ENCODE measurements at places on chromosomes 16 and 17.

DNA sequence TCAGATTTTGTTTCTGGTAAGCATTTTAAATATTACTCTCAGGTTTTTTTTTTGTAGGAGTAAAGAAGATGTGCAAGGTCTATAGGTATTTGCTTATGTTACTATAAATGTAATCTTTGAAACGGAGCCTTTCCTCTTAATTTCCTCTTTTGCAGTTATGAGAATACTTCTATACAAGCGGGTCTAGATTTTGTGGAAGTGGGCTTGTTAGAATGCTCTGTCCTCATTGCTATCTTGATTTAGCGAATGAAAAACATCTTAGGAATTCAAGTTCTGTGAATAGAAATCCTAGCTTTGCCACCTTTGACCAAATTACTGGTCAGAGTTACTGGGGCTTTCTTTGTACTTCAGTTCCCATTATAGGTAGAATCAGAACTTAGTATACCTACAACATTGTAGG, 80.3 kb downstream of the EFCAB13 start:
- DNase-seq, result no peak

- DNase-seq, result no peak
These were observed 26.0 kb downstream of the KCNJ16 start for GRCh38 chr17:70100983-70101382.

- DNase-seq, result no peak
These were observed 39.7 kb upstream of the MEAK7 start for GRCh38 chr16:84544031-84544773.

GRCh38 chr16:81637336-81638235, 141.5 kb upstream of the PLCG2 start:
- no peak for DNase-seq

DNA sequence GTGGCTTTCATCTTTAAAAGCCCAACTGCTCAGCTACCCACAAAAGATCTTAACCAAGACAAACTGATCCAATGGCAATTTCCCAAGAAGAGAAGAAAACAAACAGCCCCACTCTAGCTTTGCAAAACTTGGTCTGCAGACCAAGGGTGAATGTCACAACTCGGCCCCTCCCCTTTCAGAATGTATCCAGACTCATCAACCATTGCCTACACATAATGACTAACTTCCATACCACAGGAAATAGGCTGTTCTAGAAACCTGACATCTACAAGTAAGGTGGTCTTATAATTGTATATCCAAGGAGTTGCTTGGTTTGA, 16.0 kb downstream of the DCUN1D3 start:
- no peak for DNase-seq

DNA sequence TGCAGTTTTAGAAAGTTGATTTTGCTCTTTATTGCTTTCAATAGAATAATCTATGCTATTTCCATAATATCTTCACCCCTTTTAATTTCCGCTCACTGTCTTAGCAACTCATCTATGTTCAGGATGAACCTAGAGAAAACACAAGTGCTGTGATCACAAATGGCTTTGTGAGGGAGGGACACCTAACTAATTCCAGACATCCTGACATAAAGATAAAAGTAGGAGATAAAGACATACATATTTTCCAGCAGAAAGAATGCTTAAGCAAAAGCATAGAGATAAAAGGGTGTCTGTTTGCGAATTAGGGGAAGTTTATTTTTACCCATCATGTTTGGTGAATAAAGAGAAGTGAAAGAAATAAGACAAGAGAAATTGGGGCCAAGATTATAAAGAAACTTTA, 254.2 kb downstream of the KCNJ2 start:
- DNase-seq, result no peak

GRCh38 chr17:73803964-73804435, 159.8 kb upstream of the SDK2 start:
- no peak for DNase-seq

GRCh38 chr16:5056352-5056751, 9.4 kb downstream of the C16orf89 start:
- DNase-seq, result no peak

DNA sequence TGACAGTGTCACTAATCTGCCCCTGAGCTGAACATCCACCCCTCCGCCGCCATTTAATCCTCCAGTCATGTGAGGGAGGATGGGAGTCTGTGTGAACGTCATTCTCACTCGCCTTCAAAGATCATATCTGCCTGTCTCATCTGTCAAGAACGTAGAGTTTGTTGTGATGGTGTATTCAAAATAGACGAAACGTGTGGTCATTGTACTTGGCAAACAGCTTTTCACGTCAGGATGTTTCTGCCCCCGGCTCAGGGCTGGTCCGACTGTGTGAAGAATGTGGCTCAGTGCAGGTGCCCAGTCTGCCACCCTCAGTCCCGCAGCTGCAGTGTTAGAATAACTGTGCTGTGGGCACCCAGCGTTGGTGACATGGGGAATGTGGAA, 148.0 kb downstream of the KCNJ12 start:
- no peak for DNase-seq

DNA sequence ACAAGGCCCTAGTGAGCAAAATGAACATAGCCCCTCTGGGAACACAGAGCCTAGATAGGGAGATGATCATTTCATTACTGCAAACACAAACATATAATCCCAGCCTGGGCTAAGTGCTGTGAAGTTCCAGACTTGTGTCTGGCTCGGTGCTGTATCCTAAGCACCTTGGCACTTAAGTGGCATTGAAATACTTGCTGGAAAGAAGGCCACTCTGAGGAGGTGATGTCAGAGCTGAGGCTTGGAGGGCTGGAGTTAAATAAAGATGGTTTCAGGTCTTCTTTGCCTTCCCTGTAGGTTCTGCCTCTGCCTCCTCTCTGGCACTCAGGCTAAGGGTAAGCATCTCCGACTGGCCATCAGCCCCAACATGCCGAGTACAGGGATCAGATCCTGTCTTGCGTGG, 2.4 kb upstream of the CACNA1G start:
- DNase-seq, result no peak

DNA sequence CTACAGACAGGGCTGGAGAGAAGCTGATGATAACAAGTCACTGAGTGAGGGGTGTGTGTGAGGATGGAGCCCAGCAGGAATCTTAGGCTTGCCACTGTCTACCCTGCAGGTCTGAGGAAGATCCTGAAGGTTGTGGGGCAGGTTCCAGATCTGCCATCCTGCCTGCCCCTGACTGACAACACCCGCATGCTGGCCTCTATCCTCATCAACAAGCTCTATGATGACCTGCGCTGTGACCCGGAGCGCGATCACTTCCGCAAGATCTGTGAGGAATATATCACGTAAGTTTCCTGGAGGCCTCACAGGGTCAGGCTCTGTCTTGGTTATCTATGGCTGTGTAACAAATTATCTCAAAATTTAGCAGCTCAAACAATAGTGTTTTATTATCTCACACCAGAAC, 16.3 kb downstream of the UNC45B start:
- DNase-seq, result no peak

DNA sequence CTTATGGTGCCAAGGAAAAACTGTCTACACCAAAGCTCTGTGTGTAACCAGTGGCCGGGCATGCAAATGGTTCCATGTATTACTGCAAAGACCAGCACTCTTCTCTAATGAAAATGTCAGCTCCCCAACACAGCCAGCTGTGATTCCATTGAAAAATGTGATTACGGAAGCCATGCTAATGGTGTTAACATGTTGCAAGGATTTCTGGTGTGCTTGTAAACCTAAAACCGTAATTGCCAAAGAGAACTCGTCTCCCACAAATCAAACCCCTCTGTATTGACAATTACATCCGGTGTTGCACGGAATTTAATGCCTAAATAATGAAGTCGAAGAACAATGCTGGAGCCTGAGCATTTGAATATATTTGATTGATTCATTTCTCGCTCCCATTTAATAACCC, 351.7 kb downstream of the NPIPA8 start:
- DNase-seq, result no peak

GRCh38 chr17:58531661-58532554, 17.5 kb upstream of the MTMR4 start:
- no peak for DNase-seq

DNA sequence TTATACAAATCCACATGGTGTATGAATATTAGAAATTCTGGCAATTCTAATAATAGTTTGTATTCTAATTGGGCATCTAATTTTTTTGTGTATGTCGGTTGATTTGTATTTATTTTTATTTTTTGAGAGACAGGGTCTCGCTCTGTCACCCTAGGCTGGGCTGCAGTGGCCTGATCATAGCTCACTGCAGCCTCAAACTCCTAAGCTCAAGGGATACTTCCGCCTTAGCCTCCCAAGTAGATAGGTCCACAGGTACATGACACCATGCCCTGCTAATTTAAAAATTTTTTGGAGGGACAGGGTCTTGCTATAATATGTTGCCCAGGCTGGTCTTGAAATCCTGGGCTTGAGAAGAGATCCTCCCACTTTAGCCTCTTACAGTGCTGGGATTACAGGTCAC, 104.6 kb downstream of the TRIM37 start:
- no peak for DNase-seq

DNA sequence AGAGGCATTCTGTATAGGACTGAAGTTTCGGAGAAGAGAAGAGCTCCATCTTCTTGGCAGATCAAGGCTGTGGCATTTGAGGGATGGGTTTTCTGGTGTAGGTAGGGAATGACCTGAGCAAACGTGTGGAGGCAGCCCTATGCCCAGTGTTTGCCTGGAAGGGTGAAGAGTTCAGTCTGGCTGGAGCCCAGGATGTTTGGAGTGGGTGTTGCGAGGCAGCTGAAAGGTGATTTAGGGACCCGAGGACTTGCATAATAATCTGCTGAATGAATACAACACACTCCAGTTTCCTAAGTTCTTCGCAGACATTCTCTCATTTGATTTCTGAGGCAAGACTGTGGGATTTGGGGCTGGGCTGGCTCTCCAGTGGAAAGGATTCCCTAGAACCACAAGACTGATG, 186.2 kb downstream of the CYLD start:
- DNase-seq, result no peak

DNA sequence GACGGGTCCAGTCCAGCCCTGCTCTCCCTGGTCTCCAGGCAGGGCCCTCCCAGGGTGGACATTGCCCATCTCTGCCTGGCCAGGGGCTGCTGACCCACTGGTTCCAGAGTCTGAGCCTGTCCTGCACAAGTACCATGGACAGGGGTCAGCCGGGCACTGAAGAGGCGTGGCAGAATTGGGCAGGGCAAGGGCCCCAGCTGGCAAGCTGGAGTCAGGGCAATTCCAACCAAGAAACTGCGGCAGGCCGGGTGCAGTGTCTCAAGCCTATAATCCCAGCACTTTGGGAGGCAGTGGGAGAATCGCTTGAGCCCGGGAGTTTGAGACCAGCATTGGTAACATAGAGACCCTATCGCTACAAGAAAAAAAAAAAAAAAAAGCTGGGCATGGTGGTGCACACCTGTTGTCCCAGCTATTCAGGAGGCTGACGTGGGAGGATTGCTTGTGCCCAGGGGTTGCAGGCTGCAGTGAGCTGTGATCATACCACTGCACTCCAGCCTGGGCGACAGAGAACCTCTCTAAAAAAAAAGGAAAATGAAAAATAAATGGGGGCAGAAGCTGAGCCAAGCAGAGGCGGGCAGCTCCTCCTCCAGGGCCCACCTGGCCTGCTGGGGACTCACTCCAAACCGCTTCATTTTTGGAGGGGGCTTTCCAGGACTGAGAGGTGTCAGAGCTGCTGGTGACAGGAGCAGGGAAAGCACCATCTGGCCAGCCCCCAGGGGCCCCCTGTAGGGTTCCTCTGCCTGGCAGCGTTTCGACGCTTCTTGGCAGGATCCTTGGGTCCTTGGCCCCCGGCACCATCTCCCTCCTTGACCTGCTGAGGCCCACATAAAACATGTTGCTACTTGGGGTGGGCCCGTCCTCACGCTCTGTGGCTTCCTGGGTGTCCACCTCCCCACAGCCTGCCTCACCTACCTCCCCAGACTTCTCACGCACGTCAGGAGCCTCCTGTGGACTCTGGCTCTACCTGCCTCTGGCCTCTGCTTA, 2.9 kb upstream of the MAFG start:
- DNase-seq, result no peak

- DNase-seq, result no peak
These were observed 894 bp upstream of the PHKG2 start for GRCh38 chr16:30747331-30747730.

- peak; percentile 68 for DNase-seq
These were observed 3.7 kb downstream of the SOCS3 start for GRCh38 chr17:78356101-78356713.

DNA sequence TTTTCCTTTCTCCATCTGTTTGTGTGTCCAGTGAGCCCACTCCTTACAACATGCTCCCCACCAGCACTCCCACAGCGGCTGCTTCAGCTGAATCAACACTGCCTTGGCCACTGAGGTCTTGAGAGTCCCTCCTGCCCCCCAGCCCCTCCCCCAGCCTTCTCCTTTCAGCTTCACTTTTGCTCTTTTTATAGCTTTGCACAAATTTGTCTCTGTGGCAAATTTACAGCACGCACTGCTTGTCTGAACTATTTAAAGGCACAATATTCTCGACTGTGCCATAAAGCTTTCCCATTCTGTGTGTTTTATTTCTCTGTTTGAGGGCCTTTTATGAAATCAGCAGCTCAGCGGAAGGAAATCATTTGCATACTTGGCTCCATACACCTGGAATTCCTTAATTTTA, 579.3 kb downstream of the TOX3 start:
- DNase-seq, result no peak

DNA sequence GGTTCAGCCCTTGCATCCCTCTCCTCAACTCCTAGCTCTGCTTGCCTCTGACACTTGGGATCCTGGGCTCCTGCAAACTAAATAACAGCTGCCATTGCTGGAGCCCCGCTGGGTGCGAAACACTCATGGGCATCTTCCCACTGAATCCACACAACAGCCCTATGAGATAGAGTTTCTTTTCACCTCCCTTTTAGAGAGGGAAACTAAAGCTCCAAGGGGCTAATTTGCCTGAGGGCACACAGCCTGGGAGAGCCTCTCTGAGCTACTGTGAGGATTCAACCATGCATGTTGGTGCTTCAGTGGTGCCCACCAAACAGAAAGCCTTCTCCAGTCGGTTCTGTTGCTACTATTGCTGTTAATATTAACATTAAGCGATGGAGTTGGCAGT, 4.0 kb downstream of the ACBD4 start:
- DNase-seq, result no peak

GRCh38 chr17:862582-862981, 80.4 kb downstream of the MRM3 start:
- DNase-seq, result no peak

DNA sequence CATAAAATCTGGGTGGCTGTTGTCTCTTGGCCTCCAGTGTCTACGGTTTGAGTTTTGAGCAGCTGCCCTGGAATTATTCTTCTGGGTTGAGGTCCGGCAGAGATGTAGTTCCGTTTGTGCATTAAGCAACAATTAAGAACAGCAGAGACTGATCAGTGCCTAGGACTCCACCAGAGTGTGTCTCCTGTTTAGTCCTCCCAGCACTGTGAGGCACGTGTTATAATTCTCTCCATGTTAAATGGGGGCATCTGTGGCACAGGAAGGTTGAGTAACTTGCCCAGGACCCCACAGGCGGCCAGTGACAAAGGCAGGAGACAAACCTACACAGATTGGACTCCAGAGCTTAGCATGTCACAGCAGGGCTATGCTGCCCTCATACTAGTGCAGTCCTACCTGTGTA, 225.1 kb downstream of the CBLN1 start:
- DNase-seq, result no peak

DNA sequence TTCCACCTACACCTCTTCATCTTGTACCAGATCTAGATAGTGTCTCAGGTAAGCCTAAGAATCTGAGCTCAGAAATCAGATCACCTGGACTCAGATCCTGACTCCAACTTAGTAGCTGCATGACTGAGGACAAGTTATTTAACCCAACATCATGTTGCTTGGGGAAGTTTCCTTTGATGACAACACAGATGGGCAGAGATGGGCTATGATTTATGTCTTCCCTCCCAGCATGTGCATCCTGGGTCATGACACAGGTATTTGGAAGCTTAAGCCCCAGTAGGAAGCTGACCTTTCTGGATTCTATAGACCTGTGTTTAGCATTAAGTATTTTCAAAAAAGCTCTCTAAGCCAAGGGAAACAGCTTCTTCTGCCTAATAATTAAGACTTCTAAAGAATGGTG, 12.4 kb upstream of the HEATR6 start:
- DNase-seq, result no peak

Data from stimulated activated CD4-positive, alpha-beta T cell treated with anti-CD3 and anti-CD28 coated beads, Interleukin-1b, Interleukin-23, amount 100 ng/mL, for 1 hour (primary cell).